Stimulated activated CD4-positive, alpha-beta T cell treated with anti-CD3 and anti-CD28 coated beads, Interleukin-12 subunit alpha, Interleukin-12 subunit beta, amount 100 ng/mL, for 48 hours (primary cell): ENCODE measurements at places on chromosomes 6 and 20.

DNA sequence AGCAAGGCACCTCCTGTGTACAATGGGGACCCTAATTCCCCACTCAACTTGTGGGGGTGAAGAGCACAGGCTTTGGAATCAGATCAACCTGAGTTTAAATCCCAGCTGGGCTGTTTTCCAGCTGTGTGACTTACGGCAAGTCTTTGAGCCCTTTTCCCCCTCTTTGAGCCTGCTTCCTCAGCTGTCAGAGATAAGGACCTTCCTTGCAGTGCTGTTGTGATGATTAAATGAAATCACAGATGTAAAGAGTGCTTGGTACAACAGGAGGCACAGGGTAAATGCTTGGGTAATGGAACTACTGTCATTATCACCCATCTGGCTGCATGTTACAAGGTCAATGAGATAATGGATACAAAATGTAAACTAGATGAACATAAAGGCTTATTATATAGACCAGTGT, 3.2 kb downstream of the SNX21 start:
- DNase-seq: no peak

- DNase-seq: no peak
These were observed 56.7 kb downstream of the FILIP1 start for GRCh38 chr6:75436869-75437268.

GRCh38 chr6:21872749-21873148, 279.2 kb downstream of the SOX4 start:
- DNase-seq: no peak

- no peak for DNase-seq
These were observed 1.4 kb upstream of the SEC63 start for GRCh38 chr6:107959392-107959791.

DNA sequence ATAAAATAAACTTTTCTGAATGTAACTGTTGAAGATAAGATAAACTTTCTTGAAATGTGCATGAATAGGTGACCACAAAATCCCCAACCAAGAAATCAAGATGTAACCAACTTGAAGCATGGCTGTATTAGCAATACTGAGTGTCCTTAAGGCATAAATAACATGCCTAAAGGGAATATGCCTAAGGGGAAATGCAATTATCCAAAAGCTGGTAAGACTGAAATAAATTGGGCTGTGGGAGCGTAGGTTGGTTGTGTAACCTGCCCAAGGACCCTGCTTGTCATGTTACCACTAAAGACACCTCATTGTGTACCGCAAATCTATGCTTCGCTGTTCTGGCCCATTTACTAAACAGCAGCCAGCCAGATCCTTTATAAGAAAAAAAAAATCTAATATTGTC, 200.8 kb upstream of the PDE10A start:
- no peak for DNase-seq

DNA sequence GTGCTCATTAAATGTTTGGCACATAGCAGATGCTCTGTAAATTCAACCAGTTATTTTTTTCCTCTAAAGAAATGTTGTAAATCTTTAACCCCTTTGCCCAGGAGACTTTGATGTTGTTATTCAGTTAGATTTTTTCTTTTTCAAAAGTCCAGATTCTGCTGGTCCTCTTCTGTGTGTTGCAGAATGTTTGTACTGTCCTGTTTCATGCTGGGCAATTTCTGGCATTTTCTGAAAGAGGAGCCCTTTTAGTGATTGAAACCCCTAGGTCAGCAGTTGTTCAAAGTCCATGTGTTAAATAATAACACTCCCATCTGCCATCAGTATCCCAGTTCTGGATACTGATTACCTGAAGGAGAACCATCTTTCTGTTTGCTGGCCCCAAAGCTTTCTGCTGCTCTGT, 1.3 kb upstream of the SLC17A1 start:
- DNase-seq: no peak

GRCh38 chr6:63573899-63574553, 1.7 kb downstream of the LOC128125822 start:
- DNase-seq: no peak

GRCh38 chr20:4885877-4886276, 115.4 kb downstream of the SLC23A2 start:
- no peak for DNase-seq

DNA sequence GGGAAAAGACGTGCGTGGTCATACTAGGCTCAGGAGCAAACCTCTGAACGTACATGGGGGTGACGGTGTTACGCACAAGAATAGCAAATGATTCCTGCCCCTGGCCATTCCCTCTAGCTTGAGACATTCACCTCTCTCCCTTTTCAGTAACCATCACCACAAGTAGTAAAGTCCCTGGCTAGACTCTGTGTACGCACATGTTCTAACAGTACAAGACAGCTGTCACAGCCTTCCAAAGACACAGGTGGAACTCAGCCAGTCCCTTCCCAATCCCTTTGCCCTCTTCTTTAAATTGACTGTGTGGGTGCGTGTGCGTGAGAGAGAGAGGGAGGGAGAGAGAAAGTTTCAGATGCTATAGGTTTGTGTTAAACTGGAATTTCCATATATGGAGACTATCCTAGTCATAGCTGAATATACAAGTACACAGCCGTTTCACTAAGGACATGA, 67.3 kb downstream of the LY86 start:
- DNase-seq: no peak

- DNase-seq: no peak
These were observed 804.1 kb upstream of the CITED2 start for GRCh38 chr6:140178520-140178919.

- DNase-seq: no peak
These were observed 156.2 kb downstream of the KIF16B start for GRCh38 chr20:16417001-16417400.

- no peak for DNase-seq
These were observed 110.0 kb upstream of the SYNDIG1 start for GRCh38 chr20:24359321-24360027.

- DNase-seq: no peak
These were observed 56.7 kb upstream of the PSMF1 start for GRCh38 chr20:1061484-1062221.
